ENCODE measurements at places on chromosomes 5 and 9.
A peak's percentile ranks its signal among the peaks of the same experiment; 100 is the strongest.

GRCh38 chr5:134143431-134143830 lies 28.9 kb downstream of the TCF7 start:
- no peak for DNase-seq

DNA sequence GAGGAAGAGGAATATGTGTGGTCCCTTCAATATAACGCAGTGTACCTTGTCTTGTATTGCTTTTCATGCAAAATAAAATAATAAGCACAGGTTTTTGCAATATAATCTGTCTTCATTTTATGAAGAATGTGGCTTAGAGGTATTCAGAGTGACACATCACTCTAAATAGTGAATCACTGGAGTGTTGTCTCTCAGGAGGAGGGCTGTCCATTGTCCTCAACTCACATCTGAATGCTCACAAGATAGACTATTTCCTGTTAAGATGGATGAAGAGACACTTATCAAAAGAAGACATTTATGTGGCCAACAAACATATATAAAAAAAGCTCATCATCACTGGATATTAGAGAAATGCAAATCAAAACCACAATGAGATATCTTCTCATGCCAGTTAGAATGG lies 1147.5 kb upstream of the C9orf72 start:
- DNase-seq: no peak

GRCh38 chr9:107235765-107236442 lies 47.2 kb upstream of the RAD23B start:
- no peak for DNase-seq

GRCh38 chr5:179227229-179227579 lies 118.1 kb downstream of the ADAMTS2 start:
- DNase-seq: no peak

GRCh38 chr5:38783011-38783561 lies 62.7 kb upstream of the OSMR start:
- no peak for DNase-seq

- DNase-seq: no peak
Measured at GRCh38 chr5:97425511-97425910, 242.5 kb upstream of the RIOK2 start.

- peak; percentile 20 for DNase-seq
Measured at GRCh38 chr5:151186538-151186937, 29.0 kb upstream of the ANXA6 start.

GRCh38 chr5:179792612-179793467 lies 946 bp upstream of the LTC4S start:
- no peak for DNase-seq

GRCh38 chr9:73155968-73156864 lies 4.6 kb downstream of the ANXA1 start:
- no peak for DNase-seq

GRCh38 chr5:55407059-55407684 lies 99.4 kb downstream of the MTREX start:
- DNase-seq: no peak

GRCh38 chr9:100511205-100511604 lies 38.3 kb downstream of the TMEFF1 start:
- DNase-seq: no peak

DNA sequence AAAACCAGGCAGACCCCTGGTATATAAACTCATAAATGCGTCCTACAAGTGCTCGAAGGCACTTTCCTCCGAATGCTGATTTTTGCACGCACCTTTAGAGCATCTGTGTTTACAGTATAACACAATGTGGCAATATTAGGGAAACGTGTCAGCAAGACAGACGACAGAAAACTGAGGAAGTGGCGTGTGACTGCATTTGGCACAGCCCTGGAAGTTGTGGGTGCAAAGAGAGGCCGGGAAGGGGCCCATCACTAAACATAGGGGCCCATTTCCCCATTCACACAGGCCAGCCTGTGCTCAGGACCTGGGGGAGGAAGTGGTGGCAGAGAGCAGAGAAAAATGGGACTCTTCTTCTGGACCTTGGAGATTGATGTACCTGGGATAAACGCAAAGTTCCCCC lies 48.2 kb downstream of the RASGEF1C start:
- no peak for DNase-seq

GRCh38 chr9:98780059-98780749 lies 16.2 kb downstream of the ANKS6 start:
- DNase-seq: no peak

DNA sequence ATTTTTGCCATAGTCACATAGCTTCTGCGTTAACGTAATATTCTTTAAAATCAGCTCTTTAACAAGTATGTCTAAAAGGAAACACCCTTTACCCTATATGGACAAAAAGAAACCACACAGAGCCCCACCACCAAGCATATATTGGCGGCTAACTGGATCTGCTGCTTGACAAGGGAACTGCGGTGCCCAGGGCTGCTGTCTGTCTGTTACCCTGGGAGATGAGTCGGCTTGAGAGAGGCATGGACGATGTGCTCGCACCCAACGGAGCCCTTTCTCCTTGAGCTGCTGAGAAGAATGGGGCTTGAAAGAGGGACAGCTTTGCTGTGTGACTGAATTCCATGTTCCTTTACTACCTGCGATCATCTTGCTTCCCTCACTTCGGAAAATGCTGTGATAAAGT lies 158.6 kb upstream of the SHB start:
- DNase-seq: peak; percentile 49

DNA sequence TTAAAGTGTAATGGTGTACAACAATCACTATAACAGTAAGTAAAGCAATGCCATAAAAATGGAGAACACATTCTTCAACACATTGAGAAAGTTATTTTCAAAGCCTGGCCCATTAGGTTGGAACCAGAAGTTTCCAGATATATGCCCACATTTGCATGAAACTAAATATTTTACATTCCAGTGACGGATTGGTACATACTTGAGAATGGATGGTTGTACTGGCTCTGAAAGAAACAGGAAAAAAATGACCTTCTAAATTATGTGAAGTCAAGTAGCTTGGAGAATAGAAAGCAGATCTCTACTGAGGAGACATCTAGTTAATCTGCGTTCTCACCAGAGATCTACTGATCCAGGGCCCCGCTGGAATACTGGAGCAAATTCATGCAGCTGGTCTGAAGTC lies 1037.0 kb downstream of the NR2F1-AS1 start:
- no peak for DNase-seq

GRCh38 chr9:104279535-104280177 lies 185.5 kb downstream of the SMC2 start:
- no peak for DNase-seq

- no peak for DNase-seq
Measured at GRCh38 chr5:92237896-92238295, 854.8 kb upstream of the ARRDC3 start.

- DNase-seq: no peak
Measured at GRCh38 chr5:51559921-51560658, 176.8 kb downstream of the ISL1 start.

GRCh38 chr5:170307575-170308465 lies 10.2 kb upstream of the LCP2 start:
- DNase-seq: peak; percentile 90

DNA sequence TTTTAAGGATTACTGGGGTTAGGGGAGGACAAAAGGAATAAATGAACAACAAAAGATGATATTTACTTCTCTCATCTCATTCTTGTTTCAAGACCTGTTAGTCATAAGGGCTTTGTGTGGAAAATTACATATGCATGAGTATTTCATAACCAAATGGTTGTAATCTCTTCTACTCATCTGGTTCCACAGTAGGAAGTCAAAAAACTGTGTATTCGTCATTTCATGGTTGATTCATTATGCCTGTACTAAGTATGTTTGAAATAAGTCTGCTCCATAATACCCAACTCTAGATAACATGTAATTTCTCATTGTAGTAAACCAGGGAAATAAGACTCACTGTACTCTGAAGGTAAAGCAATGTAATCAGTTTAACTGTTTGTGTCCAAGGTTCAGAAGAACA lies 212.9 kb downstream of the ARRDC3 start:
- no peak for DNase-seq

DNA sequence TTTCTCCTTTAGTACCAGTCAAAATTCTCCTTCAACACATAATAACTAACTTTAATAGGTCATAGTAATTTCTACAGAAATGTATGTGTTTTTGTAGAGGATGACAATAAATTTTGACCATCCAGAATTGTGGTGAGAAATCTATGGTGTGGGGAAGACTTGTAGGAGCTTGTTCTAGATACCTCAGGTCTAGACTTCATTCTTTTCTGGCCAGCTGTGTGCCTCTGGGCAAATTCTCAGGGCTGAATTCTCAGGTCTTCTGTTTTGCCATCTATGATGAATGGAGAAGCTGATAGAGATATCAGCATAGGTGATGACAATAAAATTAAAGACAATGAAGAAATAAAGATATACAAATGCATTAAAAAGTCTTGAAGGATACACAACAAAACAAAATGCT lies 298.6 kb upstream of the MEF2C start:
- DNase-seq: no peak

DNA sequence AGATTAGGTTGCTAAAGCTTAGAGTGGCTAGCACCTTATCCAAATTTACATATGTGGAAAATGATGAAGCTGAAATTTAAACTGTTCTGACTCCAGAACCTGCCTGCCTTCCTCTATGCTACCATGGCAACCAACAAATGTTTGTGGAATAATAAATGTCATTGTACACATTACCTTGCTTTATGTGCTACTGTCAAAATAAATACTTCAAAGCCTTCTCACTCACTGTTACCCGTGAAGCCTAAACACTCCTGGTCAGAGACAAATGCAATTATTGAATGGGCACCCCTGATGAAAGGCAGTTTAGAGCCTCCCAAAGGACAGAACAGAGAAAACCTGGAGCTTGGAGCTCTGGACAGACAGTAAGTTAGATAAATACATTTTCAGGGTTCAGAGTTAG lies 158.6 kb downstream of the FAM114A2 start:
- no peak for DNase-seq

GRCh38 chr9:135616619-135617537 lies 22.5 kb downstream of the GLT6D1 start:
- no peak for DNase-seq

DNA sequence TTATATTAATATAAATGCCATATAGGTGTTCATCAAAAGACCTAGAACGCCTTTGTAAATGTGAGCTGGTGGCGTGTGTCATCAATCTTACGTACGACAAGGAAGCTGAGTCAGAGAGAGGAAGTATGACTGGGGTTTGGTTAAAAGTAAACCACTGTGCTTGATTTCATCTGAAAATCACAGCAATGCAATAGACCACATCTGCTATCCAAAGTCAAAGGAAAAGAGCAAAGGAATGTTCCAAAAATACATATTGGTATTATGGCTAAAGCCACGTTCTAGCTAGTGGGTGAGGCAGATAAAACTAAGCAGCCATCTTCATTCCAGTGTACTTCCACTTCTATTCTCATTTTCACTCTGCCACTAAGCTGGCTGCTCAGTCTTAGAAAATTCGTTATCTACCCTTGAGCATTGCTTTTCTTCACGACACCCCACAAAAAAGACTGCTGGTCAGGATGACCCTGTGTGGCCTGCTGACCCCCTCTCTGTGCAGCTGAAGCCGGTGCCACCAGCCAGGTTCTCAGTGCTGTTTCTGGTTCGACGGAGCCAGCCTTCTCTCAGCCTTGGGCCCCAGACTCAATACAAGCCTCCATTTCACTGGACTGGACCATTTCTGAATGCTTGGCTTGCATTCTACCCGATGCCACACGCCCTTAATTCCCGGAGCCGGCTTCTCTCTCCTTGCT lies 23.8 kb downstream of the SHC3 start:
- no peak for DNase-seq

DNA sequence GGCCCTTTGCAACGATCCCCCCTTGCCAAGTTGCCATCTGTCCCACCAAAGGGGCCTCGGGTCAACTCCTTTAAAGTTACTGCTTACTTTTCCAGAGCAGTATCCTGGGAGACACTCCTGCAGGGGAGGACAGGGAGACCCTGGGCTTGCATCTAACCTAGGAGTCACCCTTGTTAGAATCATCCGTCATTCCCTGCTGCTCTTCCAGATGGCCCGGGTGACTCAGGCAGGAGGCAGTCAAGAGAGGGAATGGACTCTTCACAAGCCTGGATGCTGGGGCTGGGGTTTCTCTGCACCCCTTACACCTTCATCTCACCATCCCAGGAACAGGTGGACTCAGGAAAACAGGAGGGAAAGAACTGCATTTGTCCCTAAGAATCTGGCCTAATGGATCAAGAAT lies 175.6 kb downstream of the GABBR2 start:
- no peak for DNase-seq

GRCh38 chr9:132041798-132042197 lies 37.9 kb downstream of the MED27 start:
- no peak for DNase-seq

GRCh38 chr5:34977934-34978613 lies 48.7 kb downstream of the DNAJC21 start:
- DNase-seq: no peak

- DNase-seq: no peak
Measured at GRCh38 chr9:847505-847904, 6.0 kb downstream of the DMRT1 start.

DNA sequence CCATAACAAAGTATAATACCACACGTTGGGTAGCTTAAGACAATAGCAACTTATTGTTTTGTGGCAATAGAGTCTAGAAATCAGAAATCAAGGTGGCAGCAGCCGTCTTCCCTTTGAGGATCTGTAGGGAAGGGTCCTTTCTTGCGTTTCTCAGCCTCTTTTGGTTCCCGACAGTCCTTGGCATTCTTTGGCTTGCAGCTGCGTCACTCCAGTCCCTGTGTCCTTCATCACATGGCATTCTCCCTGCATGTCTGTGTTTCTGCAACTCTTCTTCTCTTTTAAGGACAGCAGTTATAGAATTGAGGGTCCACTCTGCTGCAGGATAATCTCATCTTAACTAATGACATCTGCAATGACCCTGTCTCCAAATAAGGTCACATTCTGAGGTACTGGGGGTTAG lies 140.1 kb downstream of the FBXL7 start:
- no peak for DNase-seq

- no peak for DNase-seq
Measured at GRCh38 chr5:119583684-119584083, 45.7 kb upstream of the FAM170A start.

DNA sequence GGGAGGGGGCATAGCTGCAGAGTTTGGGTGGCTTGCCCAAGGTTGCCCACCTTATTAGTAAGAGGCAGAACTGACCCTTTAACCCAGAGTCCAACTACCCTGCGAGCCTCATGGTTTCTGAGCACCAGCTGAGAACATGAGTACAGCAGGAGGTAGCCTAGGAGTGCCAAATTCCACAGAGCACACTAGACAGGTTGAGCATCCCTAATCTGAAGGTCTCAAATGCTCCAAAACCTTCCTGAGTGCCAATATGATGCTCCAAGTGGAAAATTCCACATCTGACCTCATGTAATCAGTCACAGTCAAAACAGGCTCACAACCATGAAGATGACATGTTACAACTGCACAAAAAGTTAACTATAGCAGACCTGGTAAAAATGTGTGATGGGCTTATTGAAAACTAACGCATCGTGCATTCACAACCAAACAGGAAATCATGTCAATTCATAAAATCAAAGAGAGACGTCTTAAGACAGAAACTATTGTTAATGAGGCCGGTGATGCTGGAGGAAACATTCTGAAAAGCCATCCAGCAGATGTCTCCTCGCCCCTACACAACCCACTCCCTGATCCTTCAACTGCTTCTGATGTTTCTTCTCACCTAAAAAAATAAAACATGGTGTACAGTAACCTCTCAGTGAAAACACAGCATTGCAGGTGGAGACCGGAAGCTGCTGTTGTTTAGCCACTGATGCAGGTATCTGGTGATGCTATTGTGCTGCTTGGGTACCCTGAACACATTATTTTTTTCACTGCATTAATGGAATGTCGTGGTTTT lies 25.0 kb downstream of the PTCH1 start:
- DNase-seq: no peak
